AG09319 (cell line): ENCODE measurements at places on chromosomes 16 and 17.

DNA sequence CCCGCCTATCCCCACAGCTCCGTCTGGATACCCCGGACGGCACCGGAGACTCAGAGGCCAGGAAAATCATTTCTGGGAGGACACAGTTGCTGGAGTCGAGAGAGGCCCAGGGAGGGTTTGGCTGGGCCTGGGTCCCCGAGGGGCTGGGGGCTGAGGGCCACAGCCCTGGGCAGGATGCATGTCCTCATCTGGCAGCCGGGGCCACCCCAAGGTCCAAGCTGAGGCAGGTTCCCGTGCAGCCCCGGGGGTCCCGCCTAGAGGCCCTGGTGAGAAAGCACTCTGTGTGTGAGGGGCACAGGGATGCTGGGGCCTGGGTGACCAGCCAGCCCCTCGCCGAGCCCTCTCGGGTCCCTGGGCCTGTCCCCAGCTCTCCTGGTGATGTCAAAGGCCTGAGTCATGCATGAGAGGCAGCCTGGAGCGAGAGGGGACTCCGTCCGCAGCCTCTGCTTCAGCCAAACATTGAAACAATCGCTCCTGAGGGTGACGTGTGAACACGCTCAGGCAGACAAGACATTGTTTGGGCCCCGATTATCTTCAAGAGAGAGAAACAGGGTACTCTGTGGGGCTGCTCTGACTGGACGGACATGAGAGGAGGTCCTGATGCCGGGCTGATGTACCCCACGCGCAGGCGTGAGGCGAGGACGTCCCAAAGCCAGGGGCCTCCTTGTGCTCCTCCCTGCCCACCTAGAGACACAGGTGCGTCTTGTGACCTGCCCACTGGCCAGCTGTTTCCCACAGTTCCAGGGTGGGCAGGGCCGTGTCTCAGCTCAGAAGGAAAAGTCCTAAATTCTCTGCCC, 25.8 kb upstream of the C1QTNF8 start:
- no peak for DNase-seq

- DNase-seq: no peak
Observed at GRCh38 chr17:8949061-8949661, 16.3 kb downstream of the PIK3R5 start.

GRCh38 chr17:79997011-79997660, 38.5 kb downstream of the TBC1D16 start:
- DNase-seq: no peak

- DNase-seq: no peak
Observed at GRCh38 chr16:8861563-8862308, 7.1 kb downstream of the CARHSP1 start.

DNA sequence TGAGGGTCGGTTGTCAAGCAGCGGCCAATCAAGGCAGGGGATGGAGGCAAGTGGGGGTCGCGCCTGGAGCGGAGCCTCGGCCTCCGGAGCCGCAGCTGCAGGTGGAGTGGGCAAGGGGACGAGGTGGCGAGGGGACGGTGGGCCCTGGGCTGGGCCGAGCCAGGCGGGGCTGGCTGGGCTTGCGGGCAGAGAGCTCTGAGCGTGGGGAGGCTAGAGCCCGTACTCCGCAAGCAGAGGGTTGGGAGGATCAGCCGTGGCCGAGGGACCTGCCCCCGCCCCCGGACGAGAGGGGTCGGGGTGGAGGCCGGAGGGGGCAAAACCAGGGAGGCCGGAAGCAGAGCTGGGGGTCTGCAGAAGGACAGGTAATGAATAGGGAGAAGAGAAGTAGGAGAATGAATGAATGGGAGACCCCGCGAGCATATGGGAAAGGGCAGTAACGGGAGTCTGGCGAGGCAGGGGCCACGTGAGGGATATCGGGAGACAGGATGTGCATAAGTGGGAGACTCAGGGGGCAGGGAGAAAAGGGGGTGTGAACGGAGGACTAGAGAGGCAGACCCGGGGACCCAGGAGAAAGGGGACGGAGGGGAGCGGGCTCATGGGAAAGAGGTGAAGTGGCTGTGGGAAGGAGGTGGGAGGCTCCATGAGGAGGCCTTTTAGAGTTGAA, at the start of gene KATNB1:
TSS of gene KATNB1 (plus strand) at position 16 of the 664 bp plus-strand sequence. CDS start 1,474 bp downstream, outside the sequence.
- no peak for DNase-seq

DNA sequence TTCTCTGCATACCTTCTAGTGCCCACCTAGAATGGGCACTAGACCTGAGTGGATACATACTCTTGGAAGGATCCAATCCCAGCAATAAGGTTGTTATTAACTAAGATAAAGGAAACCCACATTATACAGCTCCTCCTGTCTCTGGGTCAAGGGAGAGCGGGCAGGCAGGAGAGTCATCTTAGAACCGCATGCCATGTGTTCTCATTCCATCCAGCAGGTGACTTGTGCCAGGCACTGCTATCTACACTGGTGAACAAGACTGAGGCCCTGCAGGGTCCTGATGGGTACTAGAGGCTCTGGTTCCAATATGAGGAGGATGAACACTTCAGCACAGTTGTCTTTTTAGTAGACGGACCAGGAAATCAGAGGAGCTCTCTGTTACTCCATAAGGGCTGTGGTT, 5.9 kb upstream of the CD300H start:
- no peak for DNase-seq

DNA sequence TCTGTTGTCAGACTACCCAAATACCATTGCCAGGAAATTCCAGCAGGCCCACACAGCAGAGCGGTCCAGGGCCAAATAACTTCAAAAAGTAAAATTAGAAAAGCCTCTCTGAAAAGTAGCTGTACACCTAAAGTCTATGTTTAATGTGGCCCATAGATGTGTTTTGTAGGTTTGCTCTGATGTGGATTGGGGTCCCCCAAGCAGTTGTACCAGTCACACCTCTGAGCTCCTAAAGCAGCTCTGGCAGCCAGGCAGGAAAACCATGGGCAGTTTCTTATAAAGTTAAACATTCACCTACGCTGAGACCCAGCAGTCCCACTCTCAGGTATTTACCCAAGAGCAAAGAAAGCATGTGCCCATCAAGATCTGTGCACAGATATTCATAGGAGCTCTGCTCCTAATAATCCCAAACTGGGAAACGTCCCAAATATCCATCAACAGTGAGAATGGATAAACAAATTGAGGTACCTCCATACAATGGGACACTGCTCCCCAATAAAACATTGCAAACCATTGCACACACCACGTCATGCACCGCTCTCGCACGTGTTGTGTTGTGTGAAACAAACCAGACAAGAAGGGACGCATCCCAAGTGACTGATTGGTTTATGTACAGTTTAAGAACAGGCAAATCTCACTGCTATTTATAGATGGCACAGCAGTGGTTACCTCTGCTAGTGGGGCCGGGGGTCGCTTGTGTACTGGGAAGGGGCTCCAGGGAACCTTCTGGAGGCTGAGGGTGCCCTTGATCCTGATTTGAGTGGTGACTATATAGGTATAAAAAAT, 15.8 kb upstream of the PRM1 start:
- no peak for DNase-seq

DNA sequence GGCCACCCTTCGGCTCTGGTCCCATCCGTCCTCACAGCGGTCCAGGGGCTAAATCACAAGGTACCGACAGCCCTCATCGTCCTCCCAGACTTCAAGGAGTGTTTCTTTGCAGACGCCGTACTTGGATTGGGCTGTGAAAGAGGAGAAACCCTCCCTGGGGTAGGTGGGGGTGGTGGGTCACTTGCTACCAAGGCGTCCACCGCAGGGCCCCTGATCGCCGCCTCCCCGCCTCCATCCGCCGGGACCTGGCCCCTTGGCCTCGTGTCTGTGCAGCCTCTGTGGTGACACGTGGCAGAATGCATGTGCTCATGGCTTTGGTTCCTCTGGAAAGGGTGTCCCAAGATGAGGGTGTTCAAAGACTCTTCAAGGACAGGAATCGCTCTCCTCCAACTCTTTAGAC, 151.4 kb downstream of the BANP start:
- no peak for DNase-seq

DNA sequence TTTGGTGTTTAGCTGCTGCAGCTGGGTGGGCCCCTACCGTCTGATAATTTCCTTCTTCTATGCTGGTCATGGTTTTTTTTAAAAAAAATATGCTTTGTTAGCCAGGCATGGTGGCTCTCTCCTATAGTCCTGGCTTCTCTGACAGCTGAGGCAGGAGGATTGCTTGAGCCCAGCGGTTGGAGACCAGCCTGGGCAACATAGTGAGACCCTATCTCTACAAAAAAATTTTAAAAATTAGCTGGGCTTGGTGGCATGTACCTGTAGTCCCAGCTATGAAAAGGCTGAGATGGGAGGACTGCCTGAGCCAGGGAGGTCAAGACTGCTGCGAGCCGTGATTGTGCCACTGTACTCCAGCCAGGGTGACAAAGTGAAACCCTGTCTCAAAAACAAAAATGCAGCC, 19.4 kb downstream of the B4GALNT2 start:
- DNase-seq: no peak

GRCh38 chr17:8975091-8975725, 9.7 kb upstream of the PIK3R5 start:
- DNase-seq: no peak

DNA sequence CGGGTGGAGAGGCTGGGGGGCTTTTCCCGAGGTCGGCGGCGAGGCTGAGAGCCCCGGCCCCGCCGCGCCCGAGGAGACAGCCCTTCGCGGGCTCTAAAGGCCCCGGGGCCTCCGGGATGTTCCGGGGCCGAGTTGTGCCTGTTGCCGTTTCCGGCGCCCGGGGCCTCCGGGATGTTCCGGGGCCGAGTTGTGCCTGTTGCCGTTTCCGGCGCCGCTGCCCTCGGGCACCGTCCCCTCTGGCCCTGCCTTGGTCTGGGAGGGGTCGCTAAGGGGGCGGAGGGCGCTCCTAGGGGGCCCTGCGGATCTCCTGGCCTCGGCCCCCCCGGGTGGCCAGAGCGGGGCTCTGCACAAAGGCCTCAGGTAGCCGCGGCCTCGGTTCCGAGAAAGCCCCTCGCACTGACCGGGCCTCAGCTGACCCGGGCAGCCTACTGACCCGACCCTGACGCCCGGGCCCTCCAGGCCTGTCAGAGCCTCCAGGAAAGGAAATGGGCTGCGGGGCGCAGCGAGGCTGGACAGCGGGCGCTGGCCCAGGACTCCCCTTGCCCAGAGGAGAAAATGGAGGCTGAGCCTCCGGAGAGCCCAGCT, 24.2 kb downstream of the ACTG1 start:
- no peak for DNase-seq

DNA sequence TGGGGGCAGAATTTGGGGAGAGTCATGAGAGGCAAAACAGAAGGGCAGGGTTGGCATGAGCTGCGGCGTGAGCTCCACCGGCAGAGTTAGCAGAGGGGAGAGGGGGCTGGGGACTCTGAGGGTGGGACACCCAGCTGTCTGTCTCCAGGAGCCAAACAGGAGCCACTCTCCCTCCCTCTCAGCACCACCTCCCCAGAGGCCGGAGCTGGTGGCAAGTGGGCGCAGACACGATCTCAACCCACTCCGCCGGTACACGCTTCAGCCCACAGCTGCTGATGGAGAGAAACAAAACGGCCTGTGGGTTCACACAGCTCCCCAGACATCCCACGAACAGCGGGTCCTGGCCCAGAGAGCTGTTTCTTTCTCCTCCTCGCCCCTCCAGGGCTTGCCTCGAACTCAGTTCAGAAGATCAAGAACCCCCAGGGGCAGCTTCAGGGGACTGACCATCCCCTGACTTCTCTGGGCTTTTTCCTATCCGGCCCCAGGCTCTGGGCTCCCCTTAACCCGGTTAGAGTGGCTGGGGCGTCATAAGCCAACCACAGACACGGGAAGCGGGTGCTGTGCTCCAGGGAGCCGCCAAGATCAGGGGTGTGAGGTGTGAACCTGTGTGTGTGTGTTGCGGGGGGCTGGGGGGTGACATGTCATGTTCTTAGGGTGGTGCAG, 7.6 kb downstream of the RHBDF2 start:
- no peak for DNase-seq

DNA sequence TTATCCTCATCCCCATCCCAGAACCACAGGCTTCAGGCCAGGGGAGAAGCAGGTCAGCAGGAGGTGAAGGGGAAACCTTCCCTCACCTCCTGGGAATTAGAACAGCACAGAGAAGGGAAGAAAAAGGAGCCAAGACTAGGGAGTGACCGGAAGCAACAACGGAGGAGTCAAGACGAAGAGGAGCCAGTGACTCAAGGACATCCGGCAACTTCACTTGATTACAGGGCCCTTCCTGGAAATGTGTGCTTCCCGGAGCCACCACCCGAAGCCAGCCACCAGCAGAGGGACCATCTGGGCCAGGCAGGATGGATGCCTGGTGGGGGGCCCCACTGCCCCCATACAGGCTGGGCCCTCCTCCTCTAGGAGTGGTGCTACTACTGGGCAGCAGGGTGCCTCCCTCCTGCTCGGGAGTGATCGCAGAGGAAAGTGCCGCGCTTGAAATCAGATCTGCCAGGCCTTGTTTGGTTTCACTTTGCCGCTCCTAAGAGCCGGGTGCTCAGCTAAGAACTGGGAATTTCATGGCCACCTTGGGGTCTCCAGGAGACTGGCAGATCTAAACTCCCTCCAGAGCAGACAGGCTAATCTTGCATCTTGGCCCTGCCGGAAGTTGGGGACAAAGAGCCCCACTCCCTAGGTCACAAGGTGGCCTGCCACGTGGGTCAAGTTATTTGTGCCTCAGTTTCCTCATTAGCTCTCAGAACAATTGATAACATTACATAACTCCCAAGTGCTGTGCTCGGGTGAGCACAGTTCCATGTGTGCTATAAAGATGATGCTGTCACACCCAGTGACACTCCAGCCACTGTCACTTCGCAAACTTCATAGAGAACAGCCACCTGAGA, 6.6 kb downstream of the CDC42EP4 start:
- no peak for DNase-seq
